H7 (cell line): ENCODE measurements at places on chromosomes 7 and 10.
A peak's percentile ranks its signal among the peaks of the same experiment; 100 is the strongest.

DNA sequence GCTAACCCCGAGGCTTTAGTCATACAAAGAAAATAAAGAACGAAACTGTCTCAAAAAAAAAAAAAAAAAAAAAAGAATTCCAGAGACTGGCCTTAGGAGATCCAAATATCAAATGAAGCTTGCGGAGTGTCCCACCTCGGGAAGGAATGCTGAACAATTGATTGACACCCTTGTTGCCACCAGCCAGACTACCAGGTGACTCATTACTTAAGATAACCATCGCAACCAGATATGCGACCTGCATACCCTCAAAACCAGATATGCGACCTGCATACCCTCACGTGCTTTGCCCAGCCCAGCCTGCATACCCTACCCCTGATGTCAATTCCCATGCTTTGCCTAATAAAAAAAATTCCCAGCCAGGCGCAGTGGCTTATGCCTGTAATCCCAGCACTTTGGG, 2.7 kb upstream of the PRKRIP1 start:
- DNase-seq = no peak

DNA sequence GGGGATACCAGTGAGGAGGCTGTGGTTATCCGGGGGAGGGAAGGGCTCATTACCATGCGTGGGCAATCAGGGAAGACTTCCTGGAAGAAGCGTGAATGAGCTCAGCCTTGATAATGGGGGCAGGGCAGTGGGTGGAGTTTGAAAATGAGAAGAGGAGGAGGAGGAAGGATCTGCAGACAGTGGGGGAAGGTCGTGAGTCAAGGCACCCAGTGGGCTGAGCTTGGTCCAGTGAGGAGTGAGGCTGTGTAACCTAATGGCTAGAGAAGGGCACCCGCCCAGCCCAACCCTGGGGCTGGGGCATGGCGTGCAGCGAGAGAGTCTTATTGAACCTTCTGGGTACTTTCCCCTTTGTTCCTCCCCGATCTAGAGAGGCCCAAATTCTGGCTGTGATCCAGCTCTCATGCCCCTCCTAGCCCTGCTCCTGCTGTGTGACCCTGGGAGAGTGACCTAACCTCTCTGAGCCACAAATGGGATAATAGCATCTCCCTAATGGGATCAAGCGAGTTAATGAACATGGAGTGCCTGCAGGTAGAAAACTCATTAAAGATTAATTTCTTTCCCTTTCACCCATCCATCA, 31.5 kb downstream of the CLIP2 start:
- peak; percentile 65 for DNase-seq

- DNase-seq = no peak
These were observed 147.9 kb upstream of the FZD8 start for GRCh38 chr10:35789996-35790395.

- no peak for DNase-seq
These were observed 22.1 kb upstream of the FBXW4 start for GRCh38 chr10:101716891-101717659.

DNA sequence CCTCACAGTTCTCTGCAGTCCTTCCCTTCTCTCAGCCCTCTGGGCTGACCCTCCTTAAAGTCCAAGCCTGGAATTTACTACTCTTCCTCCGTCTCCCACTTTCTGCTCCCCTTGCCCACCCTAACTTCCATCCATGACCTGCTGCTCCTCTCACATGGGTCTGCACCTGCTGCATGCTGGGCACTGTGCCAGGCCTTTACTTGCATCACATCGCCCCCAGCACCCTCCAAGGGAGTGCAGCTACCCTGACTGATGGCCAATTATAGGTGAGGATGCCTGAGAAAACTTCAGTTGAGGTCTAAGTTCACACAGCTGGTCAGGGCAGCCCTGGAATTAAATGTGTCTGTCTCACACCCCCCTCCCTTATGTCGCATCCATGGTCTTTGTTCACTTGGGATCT, 53.6 kb upstream of the ZPBP start:
- DNase-seq = no peak

GRCh38 chr10:112059220-112059619, 124.3 kb downstream of the GPAM start:
- peak; percentile 52 for DNase-seq

- no peak for DNase-seq
These were observed 13.7 kb downstream of the CALML3 start for GRCh38 chr10:5538446-5538845.

GRCh38 chr7:71611986-71612385, 480.0 kb downstream of the GALNT17 start:
- DNase-seq = no peak

DNA sequence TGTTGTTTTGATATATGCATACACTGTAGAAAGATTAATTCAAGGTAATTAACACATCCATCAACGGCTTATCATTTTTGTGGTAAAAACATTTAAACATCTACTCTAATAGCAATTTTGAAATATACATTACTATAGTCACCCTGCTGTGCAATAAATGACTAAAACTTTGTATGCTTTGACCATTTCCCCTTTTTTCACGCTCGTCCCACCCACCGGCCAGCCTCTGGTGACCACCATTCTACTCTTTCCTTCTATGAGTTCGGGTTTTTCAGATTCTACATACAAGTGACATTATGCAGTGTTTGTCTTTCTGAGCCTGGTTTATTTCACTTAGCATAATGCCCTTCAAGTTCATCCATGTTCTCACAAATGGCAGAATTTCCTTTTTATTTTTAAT, 21.3 kb downstream of the CYCS start:
- DNase-seq = no peak

- DNase-seq = peak; percentile 79
These were observed 20.5 kb downstream of the CLEC2L start for GRCh38 chr7:139543801-139544603.

- no peak for DNase-seq
These were observed 804 bp downstream of the TMEM106B start for GRCh38 chr7:12211711-12212485.

DNA sequence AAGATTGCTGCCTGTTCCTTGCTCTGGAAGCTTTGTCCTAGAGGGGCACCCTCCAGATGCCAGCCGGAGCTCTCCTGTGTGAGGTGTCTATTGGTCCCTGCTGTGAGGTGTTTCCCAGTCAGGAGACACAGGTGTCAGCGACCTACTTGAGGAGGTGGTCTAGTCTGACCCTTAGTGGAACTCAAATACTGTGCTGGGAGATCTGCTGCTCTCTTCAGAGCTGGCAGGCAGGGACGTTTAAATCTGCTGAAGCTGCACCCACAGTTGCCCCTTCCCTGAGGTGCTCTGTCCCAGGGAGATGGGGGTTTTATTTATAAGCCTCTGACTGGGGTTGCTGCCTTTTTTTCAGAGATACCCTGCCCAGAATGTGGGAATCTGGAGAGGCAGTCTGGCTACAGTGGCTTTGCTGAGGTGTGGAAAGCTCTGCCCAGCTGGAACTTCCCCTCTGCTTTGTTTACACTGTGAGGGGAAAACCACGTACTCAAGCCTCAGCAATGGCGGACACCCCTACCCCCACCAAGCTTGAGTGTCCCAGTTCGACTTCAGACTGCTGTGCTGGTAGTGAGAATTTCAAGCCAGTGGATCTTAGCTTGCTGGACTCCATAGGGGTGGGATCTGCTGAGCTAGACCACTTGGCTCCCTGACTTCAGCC, 119.2 kb downstream of the PPP1R9A start:
- no peak for DNase-seq

DNA sequence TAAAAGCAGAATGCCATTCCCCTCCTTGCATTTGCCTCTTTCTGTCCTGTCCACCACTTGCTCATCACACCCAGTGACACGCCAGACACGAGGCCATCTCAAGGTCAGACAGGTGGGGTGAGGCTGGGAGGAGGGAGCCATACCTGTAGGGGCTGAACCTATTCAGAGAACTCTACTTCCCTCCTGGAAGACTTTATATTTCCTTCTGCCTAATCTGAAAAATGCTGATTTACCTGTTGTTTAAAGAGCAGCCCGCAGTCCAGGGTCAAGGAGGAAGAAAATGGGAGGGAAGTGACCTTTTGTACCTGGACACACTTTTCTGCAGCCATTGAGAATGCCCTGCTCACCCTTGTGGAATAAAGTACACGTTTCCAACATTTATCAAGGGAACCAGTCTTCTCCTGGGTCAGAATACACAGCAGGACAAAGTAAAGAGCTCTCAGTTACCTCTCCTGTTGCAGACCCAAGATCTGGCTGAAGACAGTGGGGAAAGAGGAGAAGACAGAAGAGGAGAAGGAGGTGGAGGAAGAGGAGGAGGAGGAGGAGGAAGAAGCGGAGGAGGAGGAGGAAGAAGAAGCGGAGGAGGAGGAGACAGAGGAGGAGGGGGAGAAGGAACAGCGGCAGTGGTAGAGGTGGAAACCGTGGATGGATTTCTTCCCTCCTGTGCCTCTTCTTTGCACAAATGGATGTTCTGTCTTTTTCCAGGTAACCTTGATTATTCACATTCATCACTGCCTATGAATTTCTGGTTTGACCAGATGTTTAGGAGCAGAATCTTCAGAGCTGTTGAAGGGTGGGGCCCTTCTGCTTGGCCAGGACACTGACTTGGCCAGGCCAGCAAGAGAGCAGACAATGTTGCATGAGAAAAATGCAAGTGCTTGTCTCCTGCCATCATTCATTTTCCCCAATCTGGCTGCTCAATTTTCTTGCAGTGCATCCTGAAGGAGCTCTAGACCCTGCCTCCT, 1.2 kb upstream of the BLNK start:
- DNase-seq = no peak

DNA sequence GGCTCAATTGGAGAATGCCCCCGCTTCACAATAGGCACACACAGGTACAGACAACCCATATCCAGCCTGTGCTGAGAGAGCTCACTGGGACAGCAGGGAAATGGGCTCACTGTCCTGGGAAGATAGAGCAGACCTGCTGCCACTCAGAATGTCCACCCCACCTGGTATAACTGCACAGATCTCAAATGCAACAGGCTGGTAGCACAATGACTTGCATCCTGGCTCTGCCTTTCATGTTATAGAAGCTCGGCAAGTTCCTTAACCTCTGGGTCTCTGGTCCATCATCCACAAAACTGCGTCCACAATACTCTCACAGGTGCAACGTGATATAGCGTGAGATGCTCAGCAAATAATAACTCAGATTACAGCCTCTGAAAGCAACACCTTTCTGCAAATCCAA, 295.4 kb downstream of the GRID1 start:
- no peak for DNase-seq

- no peak for DNase-seq
These were observed 124.8 kb downstream of the ACTR3B start for GRCh38 chr7:152884321-152884720.

DNA sequence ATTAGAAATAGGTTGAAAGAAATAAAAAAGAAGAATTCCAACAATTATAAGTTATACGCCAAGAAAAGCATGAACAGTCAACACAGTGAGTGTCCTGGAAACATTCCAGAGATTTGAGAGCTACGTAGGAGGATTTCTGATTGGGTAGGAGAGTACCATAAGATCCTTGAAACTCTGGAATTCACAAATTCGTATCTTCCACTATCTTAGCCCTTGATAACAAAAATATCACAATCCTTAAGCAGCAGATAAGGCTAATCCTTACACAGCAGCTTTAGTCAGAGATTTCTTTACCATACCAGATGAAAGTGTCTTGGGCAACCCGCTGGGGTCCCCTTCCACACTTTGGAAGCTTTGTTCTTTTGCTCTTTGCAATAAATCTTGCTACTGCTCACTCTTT, 8.2 kb downstream of the TPK1 start:
- no peak for DNase-seq

DNA sequence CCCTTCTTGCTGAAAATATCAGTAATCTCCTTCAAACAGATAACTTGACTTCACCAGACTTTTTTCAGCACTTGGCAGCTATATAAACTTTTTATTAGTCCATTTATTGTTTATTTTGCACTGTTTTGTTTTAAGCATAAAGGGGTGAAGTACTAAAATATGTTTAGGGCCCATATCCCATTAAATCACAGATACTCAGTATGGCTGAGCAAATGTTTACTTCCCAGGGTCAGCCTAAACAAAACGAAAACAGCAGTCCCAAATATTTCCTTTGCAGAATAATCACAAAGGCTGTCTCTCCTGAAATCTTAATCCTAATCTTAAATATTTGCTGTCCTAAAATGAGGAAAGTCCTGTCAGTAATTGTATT, 649.6 kb downstream of the TNS3 start:
- DNase-seq = no peak

- peak; percentile 88 for DNase-seq
These were observed at the start of gene GPR26 for GRCh38 chr10:123666318-123667236. Gene GPR26 (plus strand): TSS chr10:123666355. CDS start chr10:123666408, 53 bp downstream.

- no peak for DNase-seq
These were observed 14.3 kb upstream of the ABCB5 start for GRCh38 chr7:20601121-20601520.

DNA sequence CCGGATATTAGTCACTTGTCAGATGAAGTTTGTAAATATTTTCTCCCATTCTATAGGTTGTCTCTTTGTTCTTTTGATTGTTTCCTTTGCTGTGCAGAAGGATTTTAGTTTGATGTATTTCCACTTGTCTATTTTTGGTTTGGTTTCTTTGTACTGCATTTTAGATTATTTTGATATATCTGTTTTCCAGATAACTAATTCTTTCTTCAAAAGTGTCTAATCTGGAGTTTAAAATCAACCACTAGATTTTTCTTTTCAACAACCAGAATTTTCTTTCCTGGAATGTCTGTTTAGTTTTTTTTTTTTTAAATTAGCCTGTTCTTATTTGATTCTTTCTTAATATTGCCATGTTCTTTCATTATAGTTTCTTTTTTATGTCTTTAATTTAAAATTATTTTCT, 116.8 kb upstream of the INHBA start:
- DNase-seq = no peak

- DNase-seq = no peak
These were observed 93.9 kb downstream of the CCDC3 start for GRCh38 chr10:12907656-12908055.

GRCh38 chr7:68816491-68816890, 781.8 kb upstream of the AUTS2 start:
- DNase-seq = no peak

GRCh38 chr10:81019029-81019890, 481.6 kb downstream of the SH2D4B start:
- peak; percentile 30 for DNase-seq

DNA sequence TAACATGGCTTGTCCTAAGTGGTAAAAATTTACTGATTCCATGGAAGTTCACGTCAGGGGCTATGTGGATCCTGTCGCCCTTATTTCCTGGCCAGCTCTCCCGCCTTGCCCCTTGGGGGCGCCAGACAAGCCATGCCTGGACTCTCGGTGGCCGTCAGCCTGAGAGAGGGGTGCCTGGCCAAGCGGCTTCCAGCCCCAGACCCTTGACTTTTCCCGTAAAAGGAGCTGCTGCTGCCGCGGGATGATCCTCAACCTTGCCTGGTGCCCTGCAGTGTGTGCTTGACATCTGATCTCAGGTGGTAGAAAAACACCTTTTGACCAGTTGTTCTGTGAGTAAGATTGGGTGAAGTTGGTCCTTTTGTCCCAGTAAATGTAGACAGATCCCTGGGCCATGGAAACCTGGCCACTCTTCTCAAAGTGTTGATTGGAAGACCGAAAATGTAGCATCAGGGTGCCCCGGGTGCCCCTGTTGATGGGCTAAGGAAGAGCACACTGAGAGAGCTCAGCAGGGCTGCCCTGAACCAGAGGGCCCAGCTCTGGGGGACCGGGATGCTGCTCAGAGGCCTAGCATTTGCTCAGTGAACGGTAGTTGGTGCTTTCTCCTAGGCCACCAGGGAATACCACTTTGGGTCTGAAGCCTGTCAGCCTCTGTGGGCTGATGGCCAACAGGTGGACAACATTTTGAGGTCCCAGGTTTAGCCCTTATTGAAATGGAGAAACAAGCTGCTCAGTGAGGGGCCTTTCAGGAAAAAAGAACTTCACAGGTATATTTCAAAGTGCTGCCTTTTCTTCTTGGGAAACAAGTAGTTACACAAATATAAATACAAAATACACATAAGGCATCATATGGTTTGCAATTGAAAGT, 162.5 kb downstream of the LRMDA start:
- DNase-seq = peak; percentile 79

GRCh38 chr10:2978111-2978510, 89.2 kb upstream of the PFKP start:
- DNase-seq = peak; percentile 68
